ENCODE measurements at places on chromosomes 2 and 18. TPM values are rescaled to one million over a fixed set of nuclear protein-coding genes. Genes with fewer than 3 reads are reported as not detected.

DNA sequence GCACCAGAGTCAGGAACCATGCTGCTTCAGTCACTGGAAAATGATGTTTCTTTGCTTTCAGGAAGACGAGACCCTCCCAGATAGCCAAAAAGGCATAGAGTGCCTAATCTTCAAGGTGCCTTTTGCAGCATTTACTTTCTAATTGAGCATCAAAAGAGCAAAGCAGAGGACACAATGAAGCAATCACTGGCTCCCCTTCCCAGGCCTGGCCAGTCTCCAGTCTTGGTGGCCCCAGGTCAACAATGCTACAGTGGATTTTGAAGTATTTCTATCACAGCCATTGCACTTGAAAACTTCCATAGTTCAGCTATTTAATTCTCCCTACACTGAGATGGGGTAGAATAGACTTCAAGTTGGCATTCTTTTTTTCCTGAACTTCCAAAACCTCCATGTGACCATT, 15.4 kb downstream of the ZBTB7C start:
- DNase-seq, result no peak

The RESP18 gene
- not detected for total RNA-seq

The CRYGC gene
- not detected for total RNA-seq

The SLC35F5 gene
- 61.4 TPM for total RNA-seq

DNA sequence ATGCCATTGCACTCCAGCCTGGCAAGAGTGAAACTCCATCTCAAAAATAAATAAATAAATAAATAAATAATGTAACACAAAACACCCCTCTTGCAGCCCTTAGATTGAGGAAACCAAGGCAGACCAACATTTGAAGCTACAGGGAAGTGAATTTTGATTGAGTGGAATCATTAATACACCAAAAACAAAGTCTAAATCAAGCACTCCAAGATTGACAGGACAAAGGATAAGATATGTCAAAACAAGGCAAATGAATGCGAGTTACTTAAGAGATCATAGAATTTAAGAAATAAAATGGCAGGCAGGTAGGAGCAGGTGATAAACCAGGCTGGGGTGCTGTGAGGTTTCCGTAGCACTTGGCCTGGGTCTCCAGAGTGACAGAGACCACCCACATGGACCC, 54.9 kb upstream of the RAB12 start:
- DNase-seq, result no peak

The GRHL1 gene
- total RNA-seq, result 0.69 TPM

- DNase-seq, result no peak
Measured at GRCh38 chr18:79367989-79368388, 27.7 kb upstream of the NFATC1 start.

Measured in left ventricle myocardium inferior (tissue), 1 donor.